ENCODE measurements at places on chromosomes 1 and 21.

GRCh38 chr1:9728451-9729295 is 77.1 kb downstream of the PIK3CD start:
- DNase-seq, result peak; percentile 69

DNA sequence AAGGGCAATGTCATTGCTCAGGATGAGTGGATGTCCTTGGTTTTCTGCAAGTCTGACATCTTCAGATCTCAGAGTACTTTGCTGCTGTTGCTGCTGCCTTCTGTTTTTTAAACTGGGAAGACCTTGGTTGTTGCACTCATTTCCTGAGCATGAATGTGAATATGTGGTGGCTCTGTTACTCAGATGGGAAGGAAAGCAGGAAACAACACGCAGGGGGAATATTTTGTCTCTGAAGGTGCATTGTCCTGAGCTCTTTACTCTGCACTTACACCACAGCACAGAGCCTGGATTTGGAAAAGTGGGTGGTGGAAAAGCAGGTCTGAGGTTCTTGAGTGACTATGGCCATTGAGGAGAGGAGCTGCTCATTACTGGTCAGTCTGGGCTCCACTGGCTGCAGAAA is 36.3 kb downstream of the PTGFRN start:
- no peak for DNase-seq

DNA sequence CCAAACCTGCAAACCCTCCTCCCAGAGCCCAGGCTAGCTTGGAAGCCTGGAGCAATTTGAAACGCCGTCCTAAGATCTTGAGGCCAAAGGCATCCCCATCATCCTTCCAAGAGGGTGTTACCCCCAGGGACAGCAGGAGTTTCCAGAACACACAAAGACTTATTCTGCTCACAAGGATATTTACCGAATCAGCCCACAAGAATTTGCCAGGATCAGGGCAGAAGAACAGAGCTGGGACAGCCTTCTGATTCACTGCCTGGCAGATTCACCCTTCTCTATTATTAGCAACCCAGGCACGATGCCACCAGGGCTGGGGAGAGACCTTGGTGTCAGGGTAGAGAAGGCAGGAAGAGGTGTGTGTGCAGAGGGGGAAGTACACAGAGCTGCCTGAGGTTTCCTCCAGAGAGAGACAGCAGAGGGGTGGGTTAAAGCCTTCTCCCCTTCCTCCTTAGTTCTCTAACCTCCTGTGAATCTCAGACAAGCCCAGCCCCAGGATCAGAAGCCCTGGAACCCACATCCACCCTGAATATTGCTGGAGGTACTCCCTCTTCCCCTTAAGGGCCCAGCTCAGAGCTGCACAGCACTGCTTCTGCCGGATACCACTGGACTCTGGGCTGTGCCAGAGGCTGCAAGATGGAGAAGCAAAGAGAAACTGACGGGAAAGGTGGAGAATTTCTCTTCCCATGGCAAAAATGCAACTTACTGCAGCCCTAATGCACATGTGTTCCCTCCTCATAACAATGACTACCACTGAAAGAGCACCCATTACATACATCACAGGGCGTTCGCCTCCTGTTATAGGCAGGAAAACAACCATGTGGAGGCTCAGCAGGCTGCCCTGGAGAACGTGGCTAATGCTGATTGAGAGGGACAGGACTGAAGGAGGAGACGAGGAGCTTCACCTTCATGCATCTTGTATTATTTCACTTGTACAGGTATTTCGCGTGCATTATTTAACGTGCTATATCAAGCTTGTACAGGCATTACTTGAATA is 61.8 kb downstream of the ITPKB start:
- peak; percentile 96 for DNase-seq

DNA sequence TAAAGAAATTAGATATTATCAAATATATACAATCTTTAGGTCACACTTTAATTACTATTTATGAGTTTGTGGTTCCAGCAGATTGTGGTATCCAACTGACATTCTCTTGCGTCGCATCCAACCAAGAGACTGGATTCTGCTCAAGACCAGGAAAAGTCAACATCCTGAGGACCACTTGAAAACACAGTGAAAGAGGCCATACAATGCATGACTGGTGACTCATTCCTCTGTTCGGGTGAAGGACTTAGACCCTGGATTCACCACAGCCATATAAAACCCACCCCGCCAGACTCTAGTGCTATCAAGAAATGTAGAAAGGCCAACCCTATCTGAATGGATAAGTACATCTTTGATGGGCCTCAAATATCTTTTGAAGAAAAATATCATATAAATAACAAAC is 14.5 kb upstream of the CFHR4 start:
- peak; percentile 85 for DNase-seq

DNA sequence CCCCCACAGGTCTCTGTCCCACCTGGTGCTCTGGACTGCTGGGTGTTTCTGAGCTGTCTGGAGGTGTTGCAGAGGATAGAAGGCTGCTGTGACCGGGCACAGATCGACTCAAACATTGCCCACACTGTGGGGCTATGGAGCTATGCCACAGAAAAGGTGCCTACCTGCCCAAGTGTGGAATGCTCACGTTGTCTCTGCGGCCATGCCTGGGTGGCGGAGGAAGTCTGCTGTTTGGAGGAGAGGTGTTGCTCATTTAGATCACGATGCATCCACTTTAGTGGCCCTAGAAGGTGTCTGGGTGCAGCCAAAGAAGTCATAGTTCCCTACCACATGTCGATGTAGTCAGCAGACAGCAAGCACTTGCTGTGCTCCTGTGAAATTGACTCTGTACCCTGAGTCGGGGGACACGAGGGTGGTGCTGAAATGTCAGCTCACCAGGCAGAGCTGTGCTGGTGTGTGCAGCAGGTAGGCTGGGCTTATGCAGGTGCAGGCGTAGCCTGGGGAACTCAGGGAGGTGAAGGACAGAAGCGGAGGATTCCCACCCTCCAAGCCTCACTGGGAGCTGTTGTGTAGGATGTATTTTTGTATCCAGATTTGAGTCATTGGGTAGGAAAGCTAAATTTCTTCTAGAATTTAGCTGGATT is 32.8 kb upstream of the PWP2 start:
- DNase-seq, result peak; percentile 9

GRCh38 chr1:6870571-6870970 is 85.3 kb downstream of the CAMTA1 start:
- no peak for DNase-seq

GRCh38 chr1:84141182-84142003 is 2.7 kb upstream of the PRKACB start:
- no peak for DNase-seq

DNA sequence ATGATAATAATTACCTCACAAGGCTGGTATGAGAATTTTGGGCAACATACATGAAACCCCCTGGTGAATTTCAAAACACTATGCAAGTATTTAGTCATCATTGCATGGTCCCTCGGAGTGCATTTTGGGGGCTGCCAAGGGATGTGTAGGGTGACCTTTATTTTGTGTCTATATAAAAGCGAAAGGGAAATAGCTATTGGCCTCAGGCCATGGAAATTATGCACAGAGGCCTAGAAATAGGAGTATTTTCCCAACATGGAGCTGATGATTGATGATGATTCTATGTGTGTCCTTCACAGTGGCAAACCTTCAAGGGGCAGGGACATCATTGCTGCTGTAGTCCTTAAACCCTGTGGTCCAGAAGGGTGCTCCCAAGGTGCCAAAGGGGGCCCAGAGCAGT is 265.5 kb downstream of the ST6GALNAC3 start:
- no peak for DNase-seq

DNA sequence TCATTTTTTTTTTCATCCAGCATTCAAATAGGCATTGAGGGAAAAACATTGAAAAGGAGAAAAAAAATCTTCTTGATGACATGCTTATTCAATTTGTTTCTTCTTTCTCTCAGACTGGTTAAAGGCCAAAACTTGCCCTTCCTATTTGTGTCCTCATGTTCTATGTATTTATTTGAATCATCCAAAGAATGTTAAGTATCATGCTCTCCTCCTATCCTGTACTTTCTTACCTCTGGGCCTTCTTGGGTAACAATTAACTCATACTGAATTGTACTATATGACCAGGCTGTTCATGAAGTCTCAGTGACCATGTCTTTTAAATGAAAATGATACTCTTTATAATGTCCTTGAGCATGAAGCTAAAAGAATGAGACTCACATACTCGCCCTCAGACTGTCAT is 36.5 kb upstream of the DENND1B start:
- peak; percentile 45 for DNase-seq

GRCh38 chr1:223706077-223706973 is 6.0 kb upstream of the CAPN2 start:
- DNase-seq, result peak; percentile 73

DNA sequence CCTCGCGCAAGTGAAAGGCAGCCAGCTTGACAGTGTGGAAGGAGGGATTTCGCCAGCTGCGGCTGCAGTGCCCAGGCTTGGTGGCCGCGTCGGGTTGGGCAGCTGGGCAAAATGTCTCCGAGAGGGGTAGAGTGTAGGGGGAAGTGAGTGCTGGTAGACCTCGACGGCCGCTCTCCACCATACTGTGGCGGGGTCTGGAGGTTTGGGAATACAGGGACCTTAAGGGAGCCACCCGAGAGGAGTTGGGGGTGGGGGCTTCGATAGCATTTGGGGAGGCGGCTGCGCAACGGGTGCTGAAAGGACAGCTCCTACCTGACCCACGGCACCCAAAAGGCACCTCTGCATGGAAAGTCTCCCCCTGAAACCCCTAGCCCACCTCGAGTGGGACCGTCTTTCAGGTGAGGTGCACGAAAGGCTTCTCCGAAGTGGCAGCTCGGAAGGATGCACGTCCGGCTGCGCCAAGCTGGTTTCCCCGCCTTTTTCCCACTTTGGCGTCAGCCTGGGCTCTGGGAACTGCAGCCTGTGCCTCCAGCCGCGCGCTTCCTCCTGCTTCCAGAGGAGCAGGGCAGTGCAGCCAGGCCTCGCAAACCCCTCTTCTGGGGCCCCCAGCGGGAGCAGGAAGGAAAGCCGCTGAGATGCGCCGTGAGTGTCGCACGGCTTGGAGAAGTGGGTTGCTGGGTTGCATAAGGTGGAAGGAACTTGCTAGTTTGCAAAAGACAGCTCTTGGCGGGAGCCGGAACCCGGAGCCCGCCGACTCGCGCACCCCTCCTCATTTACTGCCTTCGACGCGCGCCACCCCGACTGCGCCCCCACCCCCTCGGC is 531 bp upstream of the HMGN2 start:
- DNase-seq, result peak; percentile 87

DNA sequence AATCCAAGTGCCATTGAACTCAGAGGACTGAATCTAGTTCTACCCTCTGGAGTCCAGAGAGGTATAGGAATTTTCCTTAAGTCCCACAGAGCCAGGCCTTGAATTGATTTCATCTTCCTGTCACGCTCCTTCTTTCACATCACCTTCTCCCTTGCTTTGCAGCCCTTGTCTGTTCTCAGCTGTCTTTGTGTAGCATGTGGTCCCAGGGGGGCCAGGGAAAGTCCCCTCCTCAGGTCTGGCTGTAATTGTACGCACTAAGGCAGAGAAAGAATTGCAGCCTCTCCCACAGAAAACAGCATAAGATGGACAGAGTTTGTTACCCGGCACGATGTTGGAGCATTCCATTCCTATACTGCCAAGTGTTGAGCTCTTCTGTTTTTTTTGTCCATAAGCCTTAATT is 153.6 kb downstream of the FAM78B start:
- no peak for DNase-seq

- no peak for DNase-seq
These were observed 258.5 kb downstream of the OMA1 start for GRCh38 chr1:58287894-58288623.

GRCh38 chr21:34781526-34781925 is 112.7 kb downstream of the CLIC6 start:
- DNase-seq, result no peak

DNA sequence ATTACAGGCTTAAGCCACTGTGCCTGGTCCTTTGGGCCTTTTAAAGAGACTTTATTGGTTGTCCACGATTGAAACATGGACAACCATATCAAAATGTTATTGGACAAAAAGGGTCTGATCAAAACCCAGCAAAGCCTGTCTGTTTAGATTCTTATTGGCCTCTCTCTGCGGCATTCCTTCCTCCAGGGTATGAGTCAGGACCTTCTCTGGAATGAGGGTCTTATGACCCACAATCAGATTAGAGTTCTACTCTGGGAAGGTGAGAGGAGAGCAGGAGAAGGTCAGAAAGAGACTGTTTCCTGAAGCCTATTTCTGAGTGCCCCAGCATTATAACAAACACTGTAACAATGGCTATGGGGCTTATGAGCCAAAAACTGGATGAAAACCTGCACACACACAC is 7.9 kb downstream of the LURAP1 start:
- DNase-seq, result no peak

- DNase-seq, result no peak
These were observed 81.8 kb downstream of the NOTCH2 start for GRCh38 chr1:119987686-119988085.

- no peak for DNase-seq
These were observed 1104.2 kb upstream of the TMPRSS15 start for GRCh38 chr21:19507682-19508260.

DNA sequence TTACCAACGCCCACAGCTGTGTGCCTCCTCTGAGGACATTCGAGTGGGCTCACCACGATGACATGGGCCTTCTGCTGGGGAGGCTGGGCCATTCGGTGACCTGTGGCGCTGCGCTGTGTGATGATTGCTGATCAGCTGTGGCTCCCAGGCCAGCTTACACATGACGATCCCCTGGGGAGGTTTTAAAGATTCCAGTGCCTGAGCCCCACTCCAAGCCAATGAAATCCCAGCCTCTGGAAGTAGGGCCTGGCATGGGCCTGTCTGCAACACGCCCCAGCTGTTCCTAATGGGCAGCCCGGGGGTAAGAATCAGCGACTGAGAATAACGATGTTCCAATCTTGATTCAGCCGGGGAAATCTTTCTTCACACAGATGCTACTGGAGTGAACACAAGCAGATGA is 153.7 kb downstream of the KCNJ6 start:
- DNase-seq, result no peak

DNA sequence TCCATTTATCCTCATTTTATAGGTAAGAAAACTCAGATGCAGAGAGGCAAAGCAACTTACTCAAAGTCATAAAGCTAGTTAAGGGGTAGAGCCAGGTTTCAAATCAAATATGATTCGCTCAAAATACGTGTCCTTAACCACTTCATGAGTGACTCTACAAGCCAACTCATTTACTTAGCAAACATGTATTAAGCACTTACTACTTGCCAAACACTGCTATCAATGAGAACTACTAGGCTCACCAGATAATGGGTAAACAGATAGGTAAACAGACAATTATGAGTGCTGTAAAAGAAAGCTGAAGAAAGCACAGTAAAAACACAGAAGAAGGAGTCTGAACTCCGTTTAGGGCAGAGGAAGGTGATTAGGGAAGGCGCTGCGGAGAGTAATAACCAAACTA is 65.9 kb downstream of the WDR64 start:
- DNase-seq, result no peak

- DNase-seq, result no peak
These were observed 19.1 kb downstream of the RNF223 start for GRCh38 chr1:1054971-1055370.

- DNase-seq, result no peak
These were observed 163.3 kb downstream of the ETS2 start for GRCh38 chr21:38968887-38969543.

Data from osteoblast (primary cell).